ENCODE measurements at places on chromosomes 7 and 10. TPM values are rescaled to one million over a fixed set of nuclear protein-coding genes. Genes with fewer than 3 reads are reported as not detected.

The CHCHD3 gene
- 154 TPM for total RNA-seq

The CH25H gene
- 0.98 TPM for total RNA-seq

The NRP1 gene
- total RNA-seq: 54.6 TPM

The SLC18A3 gene
- total RNA-seq: not detected

The FBXL13 gene
- total RNA-seq: 1.7 TPM

The PPP2R2D gene
- total RNA-seq: 30.6 TPM

The TFPI2 gene
- 1.1 TPM for total RNA-seq

The IFIT2 gene
- total RNA-seq: 2.6 TPM

The HECW1 gene
- 0.04 TPM for total RNA-seq

The WNT8B gene
- not detected for total RNA-seq

The LIPN gene
- total RNA-seq: not detected

The TLX1 gene
- total RNA-seq: not detected

The HABP2 gene
- not detected for total RNA-seq

The NEUROD6 gene
- total RNA-seq: not detected

Data from right atrium auricular region (tissue), 2 donors.